ENCODE measurements at places on chromosomes 6 and 20.

GRCh38 chr20:39961637-39962244, 727.3 kb downstream of the MAFB start:
- DNase-seq, result no peak

DNA sequence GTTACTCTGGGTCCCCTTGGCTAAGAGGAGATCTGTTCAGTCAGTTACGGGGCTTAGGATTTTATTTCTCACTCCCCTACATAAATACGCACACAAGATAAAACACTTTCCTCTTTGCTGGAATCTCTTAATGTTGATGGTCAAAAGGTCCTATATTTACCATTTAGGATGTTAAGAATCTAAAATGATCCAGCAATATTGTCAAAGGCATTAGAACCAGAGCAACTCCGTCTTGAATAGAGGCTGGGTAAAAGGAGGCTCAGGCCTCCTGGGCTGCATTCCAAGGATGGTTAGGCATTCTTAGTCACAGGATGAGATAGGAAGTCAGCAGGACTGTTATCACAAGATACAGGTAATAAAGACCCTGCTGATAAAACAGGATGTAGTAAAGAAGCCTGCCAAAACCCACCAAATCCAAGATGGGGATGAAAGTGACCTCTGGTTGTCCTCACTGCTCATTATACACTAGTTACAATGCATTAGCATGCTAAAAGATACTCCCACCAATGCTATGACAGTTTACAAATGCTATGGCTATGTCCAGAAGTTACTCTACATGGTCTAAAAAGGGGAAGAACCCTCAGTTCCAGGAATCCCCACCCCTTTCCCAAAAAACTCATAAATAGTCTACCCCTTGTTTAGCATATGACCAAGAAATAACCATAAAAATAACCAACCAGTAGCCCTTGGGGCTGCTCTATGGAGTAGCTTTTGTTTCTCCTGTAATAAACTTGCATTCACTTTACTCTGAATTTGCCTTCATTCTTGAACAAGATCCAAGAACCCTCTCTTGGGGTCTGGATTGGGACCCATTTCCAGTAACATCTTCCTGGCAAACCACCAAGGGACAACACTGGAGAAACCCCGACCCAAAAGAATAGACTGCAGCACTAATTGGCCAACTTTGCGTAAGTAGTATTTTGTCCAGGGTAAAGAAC, 107.5 kb downstream of the DTNBP1 start:
- DNase-seq, result no peak

DNA sequence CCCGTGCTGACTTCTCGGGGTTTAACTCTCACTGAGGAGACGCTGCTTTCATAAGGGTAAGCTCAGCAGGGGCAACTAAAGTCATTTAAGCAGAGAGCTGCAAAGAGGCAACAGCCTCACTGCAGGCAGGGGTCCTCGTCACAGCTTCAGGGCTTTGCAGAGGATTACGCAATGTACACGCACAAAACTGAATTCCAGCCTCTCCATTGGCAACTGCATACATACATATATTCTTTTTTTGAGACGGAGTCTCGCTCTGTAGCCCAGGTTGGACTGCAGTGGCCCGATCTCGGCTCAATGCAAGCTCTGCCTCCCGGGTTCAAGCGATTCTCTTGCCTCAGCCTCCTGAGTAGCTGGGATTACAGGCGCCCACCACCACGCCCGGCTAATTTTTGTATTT, 2.4 kb downstream of the GMEB2 start:
- peak; percentile 63 for DNase-seq

DNA sequence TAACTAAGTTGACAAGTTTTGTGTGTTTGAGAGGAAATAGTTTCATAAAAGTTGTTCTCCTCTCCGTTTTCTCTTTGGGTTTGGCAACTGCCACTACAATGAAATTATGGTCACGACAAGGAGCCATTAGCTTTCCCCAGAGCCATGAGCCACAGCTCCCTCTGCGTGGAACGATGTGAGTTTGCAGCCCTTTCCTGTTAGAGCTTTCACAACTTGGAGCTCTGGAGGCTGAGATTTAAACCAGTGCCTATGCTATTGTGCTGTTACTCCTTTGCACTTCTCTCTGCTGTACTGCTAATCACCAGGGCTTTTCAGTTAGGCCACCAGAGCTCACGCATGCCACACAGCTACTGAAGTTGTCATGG, 29.3 kb upstream of the TXNDC5 start:
- peak; percentile 44 for DNase-seq

- DNase-seq, result peak; percentile 39
These were observed 341.6 kb downstream of the PRKN start for GRCh38 chr6:162385980-162386379.

DNA sequence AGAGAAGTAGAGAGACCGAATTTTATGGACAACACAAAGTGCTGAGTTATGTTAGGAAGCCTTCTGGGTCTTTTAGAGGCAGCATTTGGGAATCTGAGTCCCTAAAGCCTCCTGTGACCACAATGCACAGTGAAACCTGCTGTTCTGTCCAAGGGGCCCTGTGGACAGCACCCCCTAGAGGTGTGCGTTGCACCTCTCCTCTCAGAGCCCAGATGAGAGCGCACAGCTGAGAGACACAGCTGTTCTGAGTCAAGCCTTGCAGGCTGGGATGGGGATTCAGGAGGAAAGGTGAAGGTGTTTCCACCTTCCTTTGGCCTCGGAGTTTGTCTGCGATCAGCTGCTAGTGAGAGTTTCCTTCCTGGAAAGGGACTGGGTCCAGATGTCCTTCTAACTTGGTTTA, 13.0 kb downstream of the PCK1 start:
- DNase-seq, result no peak

DNA sequence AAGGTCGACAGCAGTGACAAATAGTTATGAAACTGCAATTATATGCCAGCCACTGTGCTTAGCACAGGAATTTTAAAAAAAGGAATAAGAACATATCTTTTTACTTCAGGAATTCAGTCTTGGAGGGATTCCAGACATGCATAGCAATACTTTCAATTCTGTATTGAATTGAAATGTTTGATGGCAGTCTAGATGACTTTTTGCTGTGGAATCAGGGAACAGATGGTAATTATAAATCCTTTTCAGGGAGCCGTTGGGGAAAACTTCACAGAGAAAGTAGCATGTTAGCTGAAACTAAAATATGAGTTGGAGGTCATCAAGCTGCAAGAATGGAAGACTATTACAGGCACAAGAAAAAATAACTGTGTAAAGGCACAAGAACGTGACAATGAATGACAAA, 74.8 kb downstream of the IMPG1 start:
- no peak for DNase-seq

GRCh38 chr6:52210227-52210626, 24.1 kb downstream of the IL17A start:
- DNase-seq, result no peak

- no peak for DNase-seq
These were observed 7.0 kb downstream of the SYNJ2 start for GRCh38 chr6:157988700-157989063.

GRCh38 chr6:139593081-139593480, 218.6 kb upstream of the CITED2 start:
- no peak for DNase-seq

GRCh38 chr6:35072051-35072697, 69.0 kb downstream of the TCP11 start:
- no peak for DNase-seq

GRCh38 chr20:36243726-36244125, 7.4 kb downstream of the AAR2 start:
- no peak for DNase-seq

DNA sequence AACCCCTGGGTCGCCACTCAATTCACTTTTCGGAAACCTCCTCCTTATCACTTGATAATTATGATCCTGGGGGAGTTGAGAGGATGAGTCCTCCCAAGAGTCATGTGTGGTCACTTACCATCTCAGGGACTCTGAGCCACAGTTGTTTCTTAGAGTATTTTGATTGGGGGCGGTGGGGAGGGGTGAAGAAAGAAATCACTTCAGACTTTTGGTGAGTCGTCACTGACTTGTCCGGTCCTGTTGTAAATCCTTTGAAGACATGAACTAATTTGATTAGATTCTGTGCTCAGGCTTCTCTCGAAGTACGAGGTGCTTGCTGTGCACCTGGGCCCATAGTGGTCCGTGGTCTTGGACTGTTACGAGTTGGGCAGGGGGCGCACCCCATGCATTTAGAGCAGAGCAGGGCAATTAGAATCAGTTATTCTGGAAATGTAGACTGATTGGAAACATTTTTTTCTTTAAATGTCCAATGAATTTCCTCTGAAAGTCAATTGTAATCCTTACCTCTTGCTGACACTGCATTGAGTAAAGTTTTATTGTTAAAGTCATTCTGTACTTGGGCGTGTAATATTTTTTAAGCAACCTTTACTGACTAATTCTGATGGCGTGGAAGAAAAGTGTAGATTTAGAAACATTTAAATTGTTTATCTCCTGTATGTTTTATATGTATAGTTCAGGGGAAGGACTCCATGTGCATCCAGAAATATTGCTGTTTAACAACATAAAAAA, 173.4 kb downstream of the SLC16A10 start:
- DNase-seq, result peak; percentile 34

- DNase-seq, result peak; percentile 9
These were observed 958 bp downstream of the MLIP start for GRCh38 chr6:54112151-54112650.

- no peak for DNase-seq
These were observed 5.5 kb downstream of the IRF4 start for GRCh38 chr6:397056-397455.

DNA sequence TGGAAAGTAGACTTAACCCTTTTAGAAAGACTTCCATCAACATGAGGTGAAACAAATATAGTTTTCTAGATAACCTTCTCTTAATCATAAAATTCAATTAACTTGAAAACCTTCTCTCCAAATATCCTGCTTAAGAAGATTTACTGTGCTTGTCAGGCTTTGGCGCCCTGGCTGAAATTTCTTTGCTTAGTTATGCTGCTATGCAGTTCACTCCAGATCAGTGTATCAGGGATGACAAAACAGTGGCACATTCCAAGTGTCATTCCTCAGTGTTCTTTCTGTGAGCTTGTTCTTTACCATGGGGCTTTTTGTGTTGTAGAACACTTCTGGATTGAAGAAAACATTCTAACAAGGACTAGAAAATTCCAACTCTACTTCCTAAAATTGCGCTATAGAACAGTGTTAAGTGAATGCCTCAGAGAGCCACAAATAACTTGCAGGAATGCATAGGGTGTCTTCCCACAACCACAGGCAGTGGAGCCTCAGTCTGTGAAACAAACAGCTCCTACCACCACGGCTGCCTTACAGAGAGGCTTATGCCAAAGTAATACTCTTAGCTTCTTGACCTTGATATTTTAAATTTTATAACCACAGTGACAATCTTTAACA, 443.6 kb downstream of the CDC5L start:
- DNase-seq, result peak; percentile 27

Data from GM23248 (cell line).